Stimulated activated CD4-positive, alpha-beta T cell treated with anti-CD3 and anti-CD28 coated beads, Interleukin-1b, Interleukin-23, amount 100 ng/mL, for 4 hours (primary cell): ENCODE measurements at places on chromosomes 7 and 10.

DNA sequence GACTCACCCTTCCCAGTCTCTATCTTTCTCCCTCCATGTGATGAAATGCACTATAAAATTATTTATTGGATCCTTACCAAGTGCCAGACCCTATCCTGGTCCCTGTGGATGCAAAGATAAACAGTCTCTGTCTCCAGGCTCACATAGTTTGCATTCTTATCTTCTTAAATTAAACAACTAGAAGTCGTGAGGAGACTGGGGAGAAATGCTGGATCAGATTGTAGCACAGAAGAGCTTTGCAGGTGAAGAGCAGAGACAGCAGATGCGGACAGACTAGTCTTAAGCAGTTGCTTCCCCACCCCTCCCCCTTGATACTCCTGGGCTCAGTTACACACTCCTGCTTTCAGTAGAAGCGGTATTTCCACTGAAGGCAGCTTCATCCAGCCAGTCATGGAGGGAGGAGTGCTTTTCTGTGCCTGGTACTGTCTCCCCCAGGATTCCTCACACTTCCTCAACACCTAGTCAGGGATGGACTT lies 20.8 kb upstream of the CDK1 start:
- DNase-seq: no peak

DNA sequence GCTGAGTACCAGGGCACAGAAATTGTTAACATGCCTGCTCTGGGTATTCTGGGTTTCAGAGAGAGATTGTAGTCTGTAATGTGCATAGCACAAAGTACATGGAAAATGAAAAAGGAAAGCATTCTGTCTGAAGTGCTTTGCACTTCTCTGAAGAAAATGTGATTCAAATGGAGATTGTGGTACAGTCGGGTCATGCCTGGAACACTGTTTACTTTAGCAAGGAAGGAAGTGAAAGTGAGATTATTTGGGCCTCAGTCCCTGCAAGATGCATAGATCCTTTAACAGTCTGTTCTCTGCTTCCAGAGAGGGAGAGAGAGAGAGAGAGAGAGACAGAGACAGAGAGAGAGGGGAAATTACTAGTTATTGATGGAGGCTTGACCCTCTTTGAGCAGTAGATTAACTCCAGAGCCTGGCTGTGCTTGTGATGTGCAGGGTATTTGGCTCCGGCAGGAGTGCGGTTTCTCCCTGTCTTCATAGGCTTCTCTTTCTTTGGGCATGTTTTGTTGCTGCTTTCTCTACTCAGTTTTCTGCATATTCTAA lies 5.4 kb downstream of the VWC2 start:
- DNase-seq: no peak

DNA sequence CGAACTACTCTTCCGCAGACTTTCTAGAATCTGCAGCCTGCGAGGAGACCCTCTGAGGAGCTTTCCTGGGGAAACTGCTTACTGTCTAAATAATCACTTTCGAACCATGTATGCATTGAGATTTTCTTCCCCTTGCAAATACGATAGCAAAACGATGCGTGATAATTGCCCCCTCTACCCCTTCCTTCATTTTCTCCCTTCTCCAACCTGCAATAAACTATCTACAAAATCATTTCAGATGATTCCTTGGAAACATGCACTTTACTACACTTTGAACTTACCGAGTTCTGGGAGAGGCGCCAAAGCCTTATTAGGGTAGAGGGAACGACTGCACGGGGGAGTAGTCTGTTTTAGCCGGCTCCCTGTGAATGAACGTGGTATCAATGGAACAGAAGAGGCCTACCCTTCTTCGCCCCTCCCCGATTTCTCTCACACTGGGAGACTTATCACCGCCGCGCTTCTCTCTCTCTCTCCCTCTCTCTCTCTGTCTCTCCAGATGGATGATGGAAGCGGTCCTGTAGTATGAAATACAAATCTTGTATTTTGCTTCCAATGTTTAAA lies at the start of gene FGFBP3:
Gene FGFBP3 (minus strand): TSS at position 370 of the 561 bp plus-strand sequence. CDS start 517 bp downstream, outside the sequence.
- peak; percentile 7 for DNase-seq

DNA sequence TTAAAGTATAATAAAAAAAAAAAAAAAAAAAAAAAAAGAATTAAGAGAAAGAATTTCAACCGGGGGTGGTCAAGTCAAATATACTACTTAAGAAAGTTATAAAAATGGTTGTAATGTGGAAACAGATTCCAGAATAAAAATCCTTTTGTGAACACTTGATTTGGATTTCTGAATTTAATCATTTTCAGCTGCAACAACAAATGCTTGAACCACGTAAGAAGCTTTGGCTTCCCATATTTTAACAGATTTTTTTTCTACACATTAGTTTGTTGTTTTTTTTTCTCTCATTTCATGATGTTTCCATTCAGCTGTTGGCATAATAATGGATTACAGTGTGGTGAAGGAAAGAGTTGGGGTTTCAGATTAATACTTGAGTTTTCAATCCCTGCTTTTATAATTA lies 137.3 kb upstream of the AGR3 start:
- DNase-seq: no peak

- DNase-seq: no peak
Observed at GRCh38 chr7:121214657-121215056, 114.1 kb upstream of the WNT16 start.

DNA sequence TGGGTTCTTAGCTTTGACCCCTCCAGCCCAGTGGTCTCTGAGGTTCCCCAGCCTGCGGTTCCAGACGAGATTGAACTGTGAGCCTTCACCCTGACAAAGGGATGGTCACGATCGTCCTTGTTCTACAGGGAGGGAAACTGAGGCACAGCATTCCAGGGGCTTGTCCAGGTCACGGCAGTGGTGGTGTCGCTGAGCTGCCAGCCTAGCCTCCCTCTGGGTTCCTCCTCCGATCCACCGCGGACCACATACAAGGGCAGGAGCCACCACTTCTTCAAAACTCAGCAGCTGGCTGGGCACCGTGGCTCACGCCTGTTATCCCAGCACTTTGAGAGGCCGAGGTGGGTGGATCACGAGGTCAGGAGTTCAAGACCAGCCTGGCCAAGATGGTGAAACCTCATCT lies 35.8 kb downstream of the ELFN1 start:
- DNase-seq: no peak

DNA sequence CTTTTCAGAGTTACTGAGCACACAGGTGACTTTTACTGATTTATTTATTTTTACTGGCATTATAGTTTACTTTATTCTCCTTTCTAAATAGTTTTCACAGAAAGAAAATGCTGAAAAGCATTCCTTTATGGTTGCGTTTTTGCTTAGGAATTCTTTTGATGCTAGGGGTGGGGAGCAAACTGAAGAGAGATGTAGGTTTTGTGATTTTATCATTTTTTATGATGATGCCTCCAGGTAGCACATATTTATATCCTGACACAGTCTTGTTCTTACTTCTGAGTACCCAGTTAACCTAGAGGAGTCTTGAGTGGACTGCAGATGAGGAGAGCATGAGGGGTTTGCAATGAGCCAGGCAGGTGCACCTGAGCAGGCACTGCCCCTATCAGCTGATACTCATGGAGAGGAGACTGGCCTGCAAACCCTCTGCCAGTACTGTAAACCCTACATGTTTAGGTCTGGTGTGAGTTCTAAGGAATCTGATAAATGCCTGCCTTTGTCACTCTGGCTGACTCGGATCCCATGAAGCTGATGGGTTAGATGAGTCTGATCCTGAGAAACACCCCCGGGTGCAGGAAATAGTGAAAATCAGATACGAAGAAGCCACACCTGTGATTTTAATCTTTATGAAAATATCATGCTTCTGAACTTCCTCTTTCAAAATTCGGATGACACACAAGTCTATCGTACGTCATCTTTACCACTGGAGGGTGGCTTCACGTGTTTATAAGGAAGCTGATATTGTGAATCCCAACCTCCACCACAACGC lies 302.9 kb downstream of the WDR37 start:
- no peak for DNase-seq

DNA sequence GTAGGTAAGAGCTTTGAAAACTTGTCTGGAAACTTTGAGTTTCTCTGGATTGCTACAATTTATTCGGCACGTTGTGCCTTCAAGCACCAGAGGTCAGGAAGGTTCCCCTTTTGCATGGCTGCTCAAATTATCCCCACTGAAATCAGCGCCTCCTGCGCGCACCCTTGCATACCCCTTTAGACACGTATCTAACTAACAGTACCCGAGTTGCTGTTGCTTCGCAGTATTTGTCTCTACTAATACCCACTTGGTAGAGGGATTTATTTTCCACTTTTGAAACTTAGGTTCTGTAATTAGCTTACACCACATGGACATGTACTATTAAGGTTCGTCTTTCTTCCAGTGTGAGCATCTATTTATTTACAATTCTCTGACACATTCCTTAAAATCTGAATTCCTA lies 1.6 kb downstream of the MEOX2 start:
- DNase-seq: no peak

- no peak for DNase-seq
Observed at GRCh38 chr10:36254199-36254598, 612.1 kb upstream of the FZD8 start.

DNA sequence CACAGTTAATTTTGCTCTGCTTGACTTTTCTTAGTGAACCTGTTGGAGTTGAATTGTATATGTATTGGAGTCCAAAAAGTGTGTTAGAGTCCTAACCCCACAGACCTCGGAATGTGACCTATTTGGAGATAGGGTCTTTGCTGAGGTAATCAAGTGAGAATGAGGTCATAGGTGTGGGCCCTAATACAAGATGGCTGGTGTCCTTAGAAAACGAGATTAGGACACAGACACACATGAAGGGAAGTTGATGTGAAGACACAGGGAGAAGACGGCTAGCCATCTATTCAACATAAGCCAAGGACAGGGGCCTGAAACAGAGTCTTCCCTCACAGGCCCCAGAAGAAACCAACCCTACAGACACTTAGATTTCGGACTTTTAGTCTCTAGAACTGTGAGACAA lies 260.6 kb upstream of the NEBL start:
- no peak for DNase-seq

DNA sequence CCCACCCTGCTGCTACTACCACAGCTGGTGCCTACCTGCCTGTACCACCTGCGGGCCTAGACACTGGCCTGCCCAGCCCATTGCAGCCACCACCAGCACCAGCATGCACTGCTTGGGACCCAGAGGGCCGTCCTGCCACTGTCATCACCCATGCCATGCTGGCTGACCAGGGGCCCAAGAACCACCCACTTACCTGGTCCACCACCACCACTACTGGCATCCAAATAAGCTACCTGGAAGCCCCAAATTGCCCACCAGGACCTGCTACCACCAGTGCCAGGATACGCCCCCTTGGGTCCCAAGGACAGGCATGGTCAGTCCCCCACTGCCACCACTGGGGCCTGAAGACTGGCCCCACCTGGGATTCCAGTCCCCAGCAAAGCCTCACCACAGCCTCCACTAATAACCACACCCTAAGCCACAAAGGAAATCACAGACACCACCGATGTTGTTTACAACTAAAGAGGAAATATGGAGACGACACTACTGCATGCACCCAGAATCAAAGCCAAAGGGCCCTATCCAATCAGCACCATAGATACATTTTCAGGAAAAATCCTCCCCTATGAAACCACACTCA lies 70.5 kb upstream of the DIP2C start:
- DNase-seq: no peak

- DNase-seq: no peak
Observed at GRCh38 chr7:158248816-158249215, 338.8 kb downstream of the PTPRN2 start.

- no peak for DNase-seq
Observed at GRCh38 chr7:5695727-5696345, 85.6 kb downstream of the RNF216 start.

- DNase-seq: no peak
Observed at GRCh38 chr7:105650382-105650970, 69.2 kb upstream of the EFCAB10 start.

- no peak for DNase-seq
Observed at GRCh38 chr7:105831824-105832535, 44.4 kb downstream of the ATXN7L1 start.

DNA sequence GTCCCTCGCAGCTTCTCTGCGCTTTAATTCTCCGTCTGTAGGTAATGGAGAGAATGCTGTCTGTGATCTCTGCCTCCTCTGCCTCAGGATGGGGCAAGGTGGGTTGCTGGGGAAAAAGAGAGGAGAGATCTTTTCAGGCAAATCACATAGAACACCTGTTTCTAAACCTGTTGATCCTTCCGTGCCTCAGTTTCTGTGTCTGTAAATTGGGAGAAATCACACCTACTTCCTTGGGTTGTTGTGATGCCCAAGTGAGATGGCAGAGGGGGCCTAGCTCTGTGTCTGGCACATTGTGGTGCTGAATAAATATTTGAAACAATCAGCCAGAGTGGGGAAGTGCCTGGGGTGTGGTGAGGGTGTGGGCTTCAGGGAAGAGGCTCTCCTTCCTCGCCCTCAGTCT lies 28.8 kb downstream of the KAZALD1 start:
- no peak for DNase-seq

- no peak for DNase-seq
Observed at GRCh38 chr7:155538293-155538692, 8.1 kb downstream of the CNPY1 start.

DNA sequence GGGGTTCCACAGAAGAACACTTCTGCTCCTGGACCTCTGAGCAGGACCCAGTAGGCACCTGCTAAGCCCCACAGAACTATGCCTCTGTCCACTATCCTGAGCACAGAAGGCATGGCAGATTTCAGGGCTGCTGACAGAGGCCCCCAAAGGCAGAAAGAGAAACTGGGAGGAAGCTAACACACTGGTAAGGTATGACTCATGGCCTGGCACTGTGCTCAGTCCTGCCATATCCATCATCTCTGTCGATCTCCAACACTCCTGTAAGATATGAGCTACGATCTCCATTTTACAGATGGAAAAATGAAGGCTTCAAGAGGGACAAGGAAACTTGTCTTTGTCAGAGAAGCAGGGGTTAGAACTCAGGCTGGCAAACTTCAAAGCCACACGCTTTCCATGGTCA lies 62.2 kb downstream of the GRID1 start:
- no peak for DNase-seq

DNA sequence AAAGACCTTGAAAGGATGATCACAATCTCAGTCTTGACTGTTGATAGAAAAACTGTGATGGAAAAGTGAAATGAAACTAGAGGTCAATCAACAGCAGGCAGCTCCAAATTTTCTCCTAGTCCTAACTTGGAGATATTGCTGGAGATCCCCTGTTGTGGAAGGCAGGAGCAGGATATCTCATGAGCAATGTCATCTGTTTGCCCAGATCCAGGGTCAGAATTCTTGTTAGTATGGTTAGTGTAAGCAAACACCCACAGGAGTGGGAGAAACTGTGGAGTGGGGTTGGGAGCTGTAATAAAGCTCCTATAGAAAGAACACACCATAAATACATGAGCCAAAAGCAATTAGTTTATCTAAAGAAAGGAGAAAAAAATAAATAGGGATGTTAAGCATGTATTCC lies 169.0 kb downstream of the AKR1D1 start:
- DNase-seq: no peak

- DNase-seq: no peak
Observed at GRCh38 chr7:30656006-30656957, 26.0 kb downstream of the CRHR2 start.
